ENCODE measurements at places on chromosomes 1 and 21. TPM values are rescaled to one million over a fixed set of nuclear protein-coding genes. Genes with fewer than 3 reads are reported as not detected.

The PCBP3 gene
- total RNA-seq, result 8.5 TPM

The VANGL1 gene
- total RNA-seq, result 13.3 TPM

The MYBPHL gene
- 0.23 TPM for total RNA-seq

The CCDC27 gene
- total RNA-seq, result 0.13 TPM

The LCE6A gene
- total RNA-seq, result not detected

The SPRR2B gene
- total RNA-seq, result not detected

The OR10Z1 gene
- not detected for total RNA-seq

The SMPDL3B gene
- 31.6 TPM for total RNA-seq

The PM20D1 gene
- 0.23 TPM for total RNA-seq

The SLC9C2 gene
- not detected for total RNA-seq

The CELA2B gene
- total RNA-seq, result not detected

The DNAI4 gene
- total RNA-seq, result 2.7 TPM

The OR2T29 gene
- not detected for total RNA-seq

DNA sequence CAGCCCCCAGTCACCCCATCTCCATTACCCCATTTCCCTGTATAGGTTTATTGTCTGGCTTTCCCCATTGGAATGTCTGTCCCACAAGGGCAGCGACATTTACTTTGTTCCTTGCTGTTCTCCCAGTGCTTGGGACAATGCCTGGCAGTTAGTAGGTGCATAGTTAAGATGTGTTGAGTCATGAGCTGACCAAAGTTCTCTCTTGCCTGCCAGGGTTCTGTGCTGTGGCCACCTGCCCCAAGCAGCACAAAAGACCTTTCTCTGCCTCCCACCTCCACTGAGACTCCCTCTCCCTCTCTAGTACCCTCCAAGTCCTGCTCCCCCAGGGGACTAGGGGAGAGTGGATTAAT is 40.0 kb downstream of the TMCO4 start:
- DNase-seq, result no peak

GRCh38 chr21:27202301-27202700 is 235.4 kb upstream of the ADAMTS5 start:
- DNase-seq, result no peak

GRCh38 chr1:39412892-39413291 is 78.5 kb upstream of the BMP8A start:
- DNase-seq, result no peak

GRCh38 chr1:211378844-211379243 is 52.2 kb downstream of the TRAF5 start:
- no peak for DNase-seq

GRCh38 chr1:172724765-172725613 is 66.1 kb downstream of the FASLG start:
- DNase-seq, result no peak

GRCh38 chr1:178513278-178513983 is 522 bp downstream of the TEX35 start:
- peak; percentile 33 for DNase-seq

DNA sequence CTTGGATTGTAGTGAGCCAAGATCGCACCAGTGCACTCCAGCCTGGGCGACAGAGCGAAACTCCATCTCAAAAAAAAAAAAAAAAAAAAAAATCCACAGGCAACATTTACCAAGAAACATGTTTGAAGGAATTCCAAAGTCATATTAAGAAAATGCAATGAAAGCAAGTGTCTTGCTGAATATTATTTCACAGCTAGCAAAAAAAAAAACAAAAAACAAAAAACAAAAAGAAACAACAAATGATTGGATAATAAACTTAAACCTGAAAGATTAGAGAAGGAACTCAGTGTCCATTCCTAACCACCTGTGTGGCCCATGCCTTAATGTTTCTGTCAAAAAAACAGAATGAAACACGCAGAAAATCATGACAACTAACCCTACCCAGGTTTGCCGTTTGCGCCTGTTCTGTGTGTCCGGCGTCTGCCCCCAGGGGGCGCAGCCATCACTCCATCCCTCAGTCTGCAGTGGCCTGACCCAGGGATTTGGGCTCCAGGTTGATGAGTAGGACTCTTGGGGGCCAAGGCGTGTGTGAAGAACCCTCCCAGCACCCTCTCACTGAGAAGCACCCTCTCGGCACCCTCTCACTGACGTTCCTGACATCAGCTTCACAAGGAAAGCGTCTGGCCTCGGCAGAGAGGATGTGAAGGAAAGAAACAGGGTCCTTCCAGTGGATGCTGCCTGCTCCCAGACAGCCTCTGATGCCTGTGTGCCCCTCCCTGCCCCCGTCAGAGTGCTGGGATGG is 19.2 kb upstream of the PTTG1IP start:
- DNase-seq, result peak; percentile 83

DNA sequence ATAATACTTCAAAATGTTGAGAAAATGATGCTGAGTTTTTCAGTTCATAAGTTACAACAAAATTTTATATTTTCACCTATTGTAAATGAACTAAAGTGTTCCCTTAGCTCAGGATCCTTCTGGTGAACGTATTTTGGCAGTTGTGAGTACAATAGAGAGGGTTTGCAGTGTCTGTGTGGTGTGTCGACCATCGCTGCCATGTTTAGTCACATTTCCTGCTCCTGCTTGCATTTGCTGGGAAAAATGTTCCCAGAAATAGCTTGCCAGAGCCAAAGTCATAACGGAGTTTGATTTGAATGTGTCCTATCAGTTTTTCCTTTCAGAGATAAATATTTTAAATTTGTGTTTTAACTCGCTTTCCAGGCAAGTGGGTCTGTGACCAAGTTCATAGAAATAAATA is 117.1 kb upstream of the COL6A1 start:
- DNase-seq, result no peak

DNA sequence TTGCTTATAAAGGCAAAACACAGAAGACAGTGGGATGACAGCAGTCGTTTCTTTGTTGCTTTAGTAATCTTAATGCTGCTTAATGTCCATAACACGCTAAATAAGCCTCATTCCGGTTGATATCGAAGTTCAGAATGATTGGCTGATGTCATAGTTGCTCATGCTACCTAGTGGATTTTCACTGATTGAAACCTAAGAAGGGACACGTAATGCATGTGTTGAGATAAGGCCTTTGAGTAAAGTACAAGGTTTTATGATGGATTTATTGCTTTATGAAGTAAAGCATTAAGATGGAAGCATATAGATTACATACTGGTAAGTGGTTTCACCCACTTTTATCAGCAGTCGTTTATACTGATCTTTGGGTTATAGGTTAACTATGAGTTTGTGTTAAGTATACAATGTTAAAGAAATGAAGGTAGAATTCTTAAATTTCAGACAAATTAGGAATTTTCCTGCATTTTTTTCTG is 25.1 kb downstream of the IARS2 start:
- DNase-seq, result no peak

DNA sequence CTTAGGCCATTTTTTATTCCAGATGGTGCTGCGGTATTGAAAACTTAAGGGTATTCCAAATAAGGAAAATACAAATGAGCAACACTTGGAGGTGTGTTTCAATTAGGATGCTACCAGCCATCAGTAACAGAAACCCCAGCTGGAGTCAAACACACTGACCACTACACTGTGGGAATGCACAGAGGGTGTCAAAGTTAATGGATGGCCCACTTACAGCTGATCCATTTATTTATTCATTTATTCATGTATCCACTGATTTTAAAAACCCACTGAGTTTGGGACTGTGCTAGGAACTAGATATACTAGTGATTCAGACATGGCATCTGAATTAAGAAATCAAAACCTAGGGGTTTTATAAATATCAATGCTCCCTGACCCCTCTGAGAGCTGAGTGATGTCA is 24.5 kb upstream of the GJA5 start:
- no peak for DNase-seq

DNA sequence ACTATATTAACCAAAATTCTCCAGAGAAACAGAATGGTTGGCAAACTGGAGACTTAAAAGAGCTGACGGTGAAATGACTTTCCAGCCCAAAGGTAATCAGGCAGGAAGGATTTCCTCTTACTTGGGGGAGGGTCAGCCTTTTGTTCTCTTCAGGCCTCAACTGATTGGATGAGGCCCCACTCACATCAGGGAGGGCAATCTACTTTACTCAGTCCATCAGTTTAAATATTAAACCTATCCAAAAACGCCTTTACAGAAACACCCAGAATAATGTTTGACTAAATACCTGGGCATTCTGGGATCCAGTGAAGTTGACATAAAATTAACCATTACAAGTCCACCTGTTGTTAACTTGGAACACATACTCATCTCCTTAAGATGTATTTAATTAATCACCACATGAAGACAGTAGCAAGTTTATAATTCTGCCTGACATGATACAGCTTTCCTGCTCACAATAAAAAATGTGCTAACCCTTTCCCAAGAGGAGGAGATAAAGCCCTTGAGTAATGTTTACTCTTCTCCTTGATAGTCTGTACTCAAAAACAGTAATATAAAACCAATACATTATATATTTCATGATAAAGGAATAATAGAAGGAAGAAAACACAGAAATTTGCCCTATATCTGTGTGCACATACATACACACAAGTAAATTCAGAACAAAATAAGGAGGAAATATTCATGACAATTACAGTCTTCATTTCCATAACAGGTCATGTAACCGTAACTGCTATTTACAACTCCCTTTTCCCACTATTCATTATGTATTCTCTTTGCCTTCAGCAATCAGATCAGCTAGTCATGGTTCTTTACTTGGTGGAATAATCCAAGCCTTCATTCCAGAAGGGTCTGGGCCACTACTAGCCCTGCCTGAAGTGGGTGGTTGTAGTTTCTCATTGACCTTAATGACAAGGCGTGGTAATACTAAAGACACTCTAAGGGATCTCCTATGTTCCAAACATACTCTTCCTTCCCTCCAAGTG is 107.5 kb upstream of the RUNX1 start:
- no peak for DNase-seq

GRCh38 chr1:183841950-183842794 is 37.3 kb downstream of the RGL1 start:
- no peak for DNase-seq

- DNase-seq, result no peak
Observed at GRCh38 chr1:17874710-17875109, 119.6 kb downstream of the ACTL8 start.

DNA sequence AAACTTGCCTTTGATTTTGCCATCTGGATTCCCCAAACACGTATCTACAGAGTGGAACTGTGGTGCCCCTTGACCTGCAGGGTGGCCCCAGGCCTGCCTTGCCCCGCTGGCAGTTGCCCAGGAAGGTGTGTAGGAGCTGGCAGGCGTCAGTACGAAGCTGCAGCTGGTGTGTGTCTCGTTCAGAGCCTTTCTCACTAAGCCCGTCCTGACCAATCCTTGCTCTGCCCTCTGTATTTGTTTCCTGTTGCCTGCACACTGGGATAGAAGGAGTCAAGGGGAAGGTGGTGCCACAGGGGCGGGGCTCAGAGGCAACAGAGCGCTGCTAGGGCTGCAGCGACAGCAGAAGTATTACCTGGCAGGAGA is 5.2 kb upstream of the VSIG8 start:
- peak; percentile 40 for DNase-seq

DNA sequence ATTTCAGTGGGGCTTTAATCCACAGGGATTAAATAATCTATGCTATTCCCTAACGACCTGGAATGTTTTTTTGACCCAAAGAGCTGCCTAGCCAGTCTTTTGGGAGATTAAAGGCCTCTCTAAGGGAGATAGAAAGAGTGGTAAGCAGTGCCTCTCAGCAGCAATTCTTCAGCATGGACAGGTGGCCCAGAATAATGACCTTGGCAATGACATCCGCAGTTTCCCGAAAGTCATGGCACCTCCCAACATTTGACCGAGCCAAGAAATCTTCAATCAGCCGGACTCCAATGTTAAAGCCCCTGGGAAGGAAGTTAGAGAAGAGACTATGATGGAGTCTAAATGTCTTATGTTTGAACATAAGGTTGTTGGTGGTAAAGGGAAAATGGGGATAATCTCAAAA is 9.8 kb downstream of the TRAPPC3 start:
- no peak for DNase-seq

GRCh38 chr1:185406691-185407009 is 89.6 kb upstream of the IVNS1ABP start:
- DNase-seq, result no peak

DNA sequence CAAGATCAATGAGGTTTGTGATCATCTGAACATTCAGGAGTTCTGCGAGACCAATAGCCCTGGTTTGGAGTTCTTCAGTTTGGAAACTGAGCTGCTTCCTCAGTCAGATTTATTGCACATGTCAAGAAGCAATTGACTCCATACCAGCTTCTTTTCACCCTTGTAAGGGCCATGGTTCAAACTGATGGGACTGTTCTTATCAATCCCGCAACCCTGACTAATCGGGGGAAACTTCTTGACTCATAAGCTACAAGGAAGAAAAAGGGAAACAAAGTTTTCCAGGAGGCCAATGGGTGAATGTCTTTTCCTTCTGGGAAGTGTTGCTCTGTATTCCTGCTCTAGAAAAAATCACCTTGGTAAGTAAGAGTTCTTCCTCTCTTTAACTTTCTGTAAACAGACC is 187.9 kb downstream of the MIS18A start:
- no peak for DNase-seq

- no peak for DNase-seq
Observed at GRCh38 chr1:107662971-107663370, 302.0 kb downstream of the VAV3 start.

DNA sequence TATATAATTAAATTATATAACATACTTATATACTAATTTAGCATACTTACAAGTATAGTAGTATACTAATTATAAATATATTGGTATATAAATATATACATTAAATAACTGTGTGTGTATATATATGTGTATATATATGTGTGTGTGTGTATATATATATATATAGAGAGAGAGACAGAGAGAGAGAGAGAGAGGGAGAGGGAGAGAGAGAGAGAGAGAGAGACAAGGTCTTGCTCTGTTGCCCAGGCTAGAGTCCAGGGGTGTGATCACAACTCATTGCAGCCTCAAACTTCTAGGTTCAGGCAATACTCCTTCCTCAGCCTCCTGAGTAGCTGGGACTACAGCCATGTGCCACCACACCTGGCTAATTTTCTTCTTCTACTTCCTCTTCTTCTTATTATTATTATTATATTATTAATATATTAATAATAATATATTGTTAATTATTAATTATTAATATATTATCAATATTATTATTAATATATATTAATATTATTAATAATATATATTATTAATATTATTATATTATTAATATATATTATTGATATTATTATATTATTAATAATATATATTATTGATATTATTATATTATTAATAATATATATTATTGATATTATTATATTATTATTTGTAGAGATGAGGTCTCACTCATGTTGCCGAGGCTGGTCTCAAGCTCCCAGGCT is 185.5 kb downstream of the CRB1 start:
- no peak for DNase-seq

- no peak for DNase-seq
Observed at GRCh38 chr1:17028662-17029188, 17.0 kb upstream of the ATP13A2 start.

All from WTC11 (cell line).